Right lung (tissue), 10 donors: ENCODE measurements at places on chromosomes 2 and 18.

DNA sequence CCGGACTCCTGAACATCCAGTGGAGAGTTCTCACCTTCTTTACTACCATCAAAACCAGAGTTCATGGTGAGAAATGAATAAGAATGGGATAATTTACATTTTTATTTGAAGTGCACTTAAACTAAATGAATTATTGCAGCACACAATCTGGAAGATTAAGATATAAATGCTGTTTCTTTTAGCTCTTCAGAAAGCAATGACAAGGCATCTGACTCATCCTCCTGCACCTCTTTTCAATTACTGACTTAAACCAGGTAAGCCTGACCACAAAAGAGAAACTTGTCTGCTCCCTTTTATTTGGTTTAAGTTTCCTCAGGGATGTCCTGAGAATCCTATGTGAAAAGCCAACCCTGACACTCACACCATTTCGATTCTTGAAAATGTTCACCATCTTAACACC lies 720 bp upstream of the DSC2 start:
- DNase-seq: no peak

DNA sequence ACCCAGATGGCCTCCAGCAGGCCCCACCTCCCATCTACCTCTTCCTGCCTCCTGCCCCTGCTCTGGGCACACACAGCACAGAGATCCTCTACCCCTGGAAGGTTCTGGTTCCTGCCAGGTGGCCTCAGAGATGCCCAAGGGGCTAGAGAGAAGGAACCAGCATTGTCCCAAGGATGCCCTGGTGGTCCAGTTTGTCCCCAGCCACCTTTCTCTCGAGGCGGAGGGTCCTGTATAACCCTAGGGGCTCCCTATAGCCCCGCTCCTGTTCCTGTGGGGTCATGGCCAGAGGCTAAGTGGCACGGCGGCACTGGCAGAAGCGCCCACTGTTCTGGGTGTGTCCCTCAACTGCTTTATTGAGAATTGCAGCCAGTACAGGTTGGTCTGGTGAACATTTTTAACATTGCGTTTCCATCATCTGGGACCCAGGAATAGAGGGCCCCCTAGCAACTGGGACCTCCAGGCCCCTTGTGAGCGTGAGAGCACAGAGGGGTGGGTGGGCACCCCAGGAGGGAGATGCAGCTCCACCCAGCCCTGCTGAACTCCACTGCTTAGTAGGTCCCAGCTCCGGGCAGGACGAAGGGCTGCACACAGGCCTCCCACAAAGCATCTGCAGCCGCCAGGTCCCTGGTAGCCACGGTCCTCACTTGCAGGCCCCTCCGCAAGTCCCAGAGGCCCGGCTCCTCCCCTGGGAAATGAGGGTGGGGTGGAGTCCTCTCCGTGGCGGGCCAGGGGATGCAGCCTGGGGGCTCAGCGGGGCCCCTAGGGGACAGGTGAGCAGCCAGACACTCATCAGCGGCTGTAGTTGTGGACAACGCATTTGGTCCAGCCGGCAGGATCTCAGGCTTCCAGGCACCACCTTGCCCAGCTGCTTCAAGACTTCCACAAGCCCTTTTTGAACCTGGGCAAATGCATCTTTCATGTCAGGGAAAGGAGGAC lies 33.1 kb downstream of the GPC1 start:
- no peak for DNase-seq

GRCh38 chr2:41580806-41581205 lies 467.0 kb upstream of the PKDCC start:
- DNase-seq: no peak

DNA sequence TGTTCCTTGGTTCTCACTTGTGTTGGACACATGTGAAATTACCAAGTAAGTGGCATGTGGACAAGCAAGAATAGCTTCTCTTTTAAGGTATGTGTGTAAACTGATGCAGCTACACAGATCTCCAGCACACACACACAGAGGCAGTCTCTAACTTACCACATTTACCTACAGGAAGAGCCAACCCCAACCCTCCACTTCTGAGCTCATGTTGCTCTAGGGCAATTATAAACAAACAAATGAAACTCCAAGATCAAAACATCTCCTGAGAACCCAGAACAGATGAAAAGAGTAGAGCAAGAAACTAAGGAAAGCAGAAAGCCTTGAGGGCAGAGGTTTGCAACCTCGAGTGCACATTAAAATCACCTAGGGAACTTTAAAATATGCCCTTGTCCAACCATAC lies 16.0 kb upstream of the TMEM37 start:
- no peak for DNase-seq

DNA sequence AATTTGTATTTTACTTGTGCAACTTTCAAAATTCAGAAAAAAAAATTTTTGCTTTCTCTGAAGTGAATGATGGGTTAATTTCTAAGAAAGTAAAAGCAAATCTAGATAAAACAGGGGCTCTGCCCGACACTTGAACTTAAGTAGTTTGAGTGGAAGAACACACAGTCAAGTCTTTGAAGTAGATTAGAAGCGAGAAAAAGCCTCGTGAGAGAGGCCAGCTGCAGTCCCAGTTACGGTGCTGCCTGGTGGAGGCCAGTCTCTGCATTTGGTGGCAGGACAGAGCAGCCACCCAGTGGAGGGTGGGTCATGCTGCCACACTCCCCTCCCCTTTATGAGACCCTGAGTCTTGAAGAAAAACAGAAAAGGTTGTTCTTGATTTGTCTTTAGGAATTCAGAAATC lies 81.8 kb downstream of the INPP5D start:
- no peak for DNase-seq

GRCh38 chr18:21703241-21703820 lies 1.2 kb downstream of the ABHD3 start:
- DNase-seq: no peak

DNA sequence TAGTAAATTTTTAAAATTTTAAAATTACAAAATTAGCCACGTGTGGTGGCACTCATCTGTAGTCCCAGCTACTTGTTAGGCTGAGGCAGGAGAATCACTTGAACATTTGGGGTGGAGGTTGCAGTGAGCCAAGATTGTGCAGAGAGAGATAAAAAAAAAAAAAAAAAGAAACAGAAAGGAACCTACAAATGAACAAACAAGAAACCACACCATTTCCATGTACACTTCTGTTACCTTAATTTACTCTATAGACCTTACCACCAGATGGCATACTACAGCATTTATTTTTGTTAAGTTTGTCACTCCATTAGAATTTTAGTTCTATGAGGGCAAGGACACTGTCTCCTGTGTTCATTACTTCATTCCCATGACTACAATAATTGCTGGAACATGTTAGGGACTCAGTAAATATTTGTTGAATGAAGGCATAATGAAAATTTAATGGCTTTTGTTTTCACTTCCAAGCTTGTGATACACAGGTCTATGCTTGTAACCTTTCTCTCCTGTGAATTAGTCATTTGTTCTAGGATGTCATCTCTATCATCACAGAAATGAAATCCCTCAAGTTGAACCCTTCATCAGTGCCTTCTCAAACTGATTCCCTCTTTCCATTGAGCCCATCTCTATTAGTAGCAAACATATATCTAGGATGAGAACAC lies 76.0 kb downstream of the ARHGAP15 start:
- DNase-seq: no peak
